ENCODE measurements at places on chromosomes 2 and 18.

- DNase-seq, result no peak
These were observed 254.2 kb downstream of the PDE11A start for GRCh38 chr2:177818412-177818811.

- DNase-seq, result no peak
These were observed 126.3 kb downstream of the TPGS2 start for GRCh38 chr18:36702401-36703013.

DNA sequence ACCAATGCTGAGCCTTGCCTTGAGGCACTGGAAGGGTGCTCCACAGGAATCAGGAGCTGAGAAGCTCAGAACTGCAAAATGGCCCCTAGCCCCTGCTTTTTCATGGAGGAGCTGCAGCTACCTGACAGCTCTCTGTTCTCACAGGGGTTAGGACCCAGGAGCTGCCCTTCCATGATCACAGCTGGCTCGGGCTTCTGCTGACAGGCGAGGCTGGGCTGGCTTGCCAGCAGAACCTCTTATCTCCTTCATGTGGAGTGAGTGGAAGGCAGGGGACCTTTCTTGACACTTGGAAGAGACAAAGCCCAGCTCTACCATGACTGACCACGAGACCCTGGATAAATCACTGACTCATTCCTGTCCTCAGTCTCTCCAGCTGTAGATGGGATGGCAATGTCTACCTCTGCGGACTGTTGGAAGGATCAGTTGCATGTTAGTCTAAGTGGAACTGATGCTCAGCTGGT, 113.4 kb downstream of the CAPN13 start:
- DNase-seq, result no peak

DNA sequence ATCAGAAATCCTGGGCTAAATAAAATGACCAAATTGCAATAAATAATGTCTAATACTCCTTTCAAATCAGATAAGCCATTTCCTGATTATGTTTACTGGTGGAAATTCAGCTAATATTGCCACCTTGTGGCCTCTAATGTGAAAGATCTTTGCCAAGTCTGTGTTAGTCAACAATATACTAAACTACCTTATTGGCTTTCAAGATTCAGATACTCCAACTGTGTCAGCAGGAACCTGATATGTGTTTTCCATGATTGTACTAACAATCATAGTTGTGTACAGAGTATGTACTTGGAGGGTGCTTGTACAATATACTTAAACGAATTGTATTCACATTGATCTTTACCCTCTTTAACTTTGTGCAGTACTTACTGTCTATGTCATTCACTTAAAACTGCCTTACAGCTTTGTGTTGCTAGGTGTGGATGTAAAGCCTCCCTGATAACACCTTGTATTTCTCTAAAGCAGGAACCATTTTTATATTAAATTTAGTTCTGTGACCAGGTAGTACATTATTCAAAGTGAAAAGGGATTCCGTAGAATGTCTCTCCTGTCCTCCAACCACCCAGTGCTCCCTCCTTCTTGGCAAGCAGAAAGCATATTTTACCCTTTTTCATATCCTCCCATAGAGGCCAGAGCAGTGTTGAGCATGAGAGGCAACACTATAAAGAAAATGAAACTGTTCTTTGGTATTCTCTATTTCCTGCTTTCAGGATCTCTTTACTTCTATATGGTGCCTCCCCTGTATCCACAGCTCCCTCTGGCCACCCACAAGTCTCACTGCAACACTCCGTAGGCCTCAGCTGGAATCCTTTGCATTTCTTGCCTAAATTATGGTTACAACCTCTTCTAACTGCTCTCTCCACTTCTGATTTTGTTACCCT, 75.2 kb upstream of the C2orf15 start:
- peak; percentile 82 for DNase-seq

DNA sequence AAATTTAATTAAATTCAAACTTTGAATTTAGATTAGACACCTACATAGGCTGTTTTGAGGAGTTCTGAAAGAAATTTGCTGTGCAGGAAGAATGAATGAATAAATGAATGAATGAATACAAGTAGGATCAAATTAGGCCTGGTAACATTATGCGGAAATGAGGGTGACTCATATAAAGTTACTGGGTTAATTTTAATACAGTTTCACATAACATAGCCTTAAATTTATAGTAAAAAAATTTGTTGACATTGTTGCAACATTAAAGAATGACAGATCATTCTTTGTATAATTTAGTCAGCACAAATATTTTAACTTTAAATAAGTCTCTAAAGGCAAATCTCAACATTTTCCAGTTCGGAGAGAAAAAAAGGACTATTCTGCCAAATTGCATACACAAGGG, 1293.1 kb upstream of the SLC39A10 start:
- DNase-seq, result no peak

GRCh38 chr2:207417301-207417718, 112.5 kb upstream of the CREB1 start:
- DNase-seq, result peak; percentile 71

- peak; percentile 53 for DNase-seq
These were observed 167.8 kb downstream of the PRPF40A start for GRCh38 chr2:152549423-152549822.

DNA sequence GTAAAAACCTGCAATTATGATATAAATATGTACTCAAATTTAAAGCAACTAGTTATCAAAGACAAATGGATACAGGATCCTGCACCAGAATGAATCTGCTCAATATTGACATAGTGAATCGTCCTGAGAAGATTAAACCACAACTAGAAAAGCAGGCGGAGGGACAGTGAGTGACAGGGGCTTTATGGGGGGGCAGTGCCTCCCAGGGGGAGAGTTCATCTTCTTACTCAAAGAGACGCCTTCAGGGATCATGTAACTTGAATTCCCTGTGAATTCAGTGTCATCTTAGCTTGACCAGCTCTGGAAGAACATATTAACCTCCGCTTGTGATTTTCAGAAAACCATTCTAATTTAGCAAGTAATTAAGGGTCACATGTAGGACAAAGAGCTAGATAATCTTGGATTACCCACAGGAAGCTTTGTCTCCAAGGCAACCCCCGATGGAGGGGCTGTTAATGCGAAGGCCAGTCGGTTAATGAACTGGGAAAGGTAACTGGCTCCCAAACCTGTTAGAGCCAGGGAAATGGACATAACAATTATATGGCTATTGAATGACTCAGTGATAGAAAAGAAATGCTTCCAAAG, 17.4 kb upstream of the LMAN1 start:
- no peak for DNase-seq

DNA sequence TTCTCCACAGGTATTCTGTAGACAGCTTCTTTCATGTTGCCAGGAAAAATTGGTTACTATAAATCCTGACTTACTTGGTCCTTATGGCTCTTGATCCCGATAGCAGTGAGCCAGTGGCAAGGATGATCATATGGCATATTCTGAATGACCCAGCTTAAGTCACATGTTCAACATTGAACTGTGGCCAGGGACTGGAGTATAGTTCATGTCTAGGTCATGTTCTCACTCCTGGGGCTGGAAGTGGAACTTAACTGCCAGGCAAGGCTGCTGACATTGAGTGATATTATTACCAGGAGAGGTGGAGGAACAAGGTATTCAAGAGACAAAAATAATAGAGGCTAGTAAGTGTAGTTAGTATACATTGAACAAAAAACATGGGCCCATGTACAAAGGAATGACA, 26.2 kb downstream of the R3HDM1 start:
- DNase-seq, result no peak

DNA sequence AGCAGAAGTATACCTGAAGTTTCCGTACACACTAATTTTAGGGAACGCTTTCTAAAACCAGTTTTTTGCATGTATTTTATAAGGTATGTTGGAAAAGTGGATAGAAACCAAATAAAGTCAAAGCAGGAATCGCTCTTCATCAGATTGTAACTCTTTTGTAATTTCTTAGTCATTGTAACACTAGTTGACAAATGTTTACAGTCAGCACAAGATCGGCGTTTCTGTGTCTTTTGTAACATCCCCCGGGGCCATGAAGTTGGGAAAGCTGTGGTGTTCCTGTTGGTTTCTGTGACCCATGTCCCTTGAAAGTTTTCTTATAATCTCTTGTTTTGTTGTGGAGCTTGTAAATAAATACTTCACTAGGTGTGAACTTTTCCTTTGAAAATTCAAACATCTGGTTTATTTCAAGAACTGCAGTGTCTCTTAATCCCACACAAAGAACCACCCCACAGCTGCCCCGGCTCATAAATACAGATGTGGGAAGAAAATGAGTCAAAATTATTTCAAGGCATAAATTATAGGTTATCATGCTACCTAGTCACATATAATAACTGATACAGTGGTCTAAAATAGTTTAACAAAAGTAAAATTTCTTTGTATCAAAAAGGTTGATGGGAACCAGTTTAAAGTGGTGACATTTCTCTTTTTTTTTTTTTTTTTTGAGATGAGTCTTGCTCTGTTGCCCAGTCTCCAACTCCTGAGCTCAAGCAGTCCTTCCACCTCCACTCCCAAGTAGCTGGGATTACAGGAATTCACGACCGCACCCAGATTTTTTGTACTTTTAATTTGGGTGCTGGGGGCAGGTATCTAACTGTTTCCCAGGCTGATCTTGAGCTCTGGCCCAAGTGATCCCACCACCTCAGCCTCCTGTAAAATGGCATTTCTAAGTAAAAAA, 751 bp upstream of the NMI start:
- DNase-seq, result no peak

DNA sequence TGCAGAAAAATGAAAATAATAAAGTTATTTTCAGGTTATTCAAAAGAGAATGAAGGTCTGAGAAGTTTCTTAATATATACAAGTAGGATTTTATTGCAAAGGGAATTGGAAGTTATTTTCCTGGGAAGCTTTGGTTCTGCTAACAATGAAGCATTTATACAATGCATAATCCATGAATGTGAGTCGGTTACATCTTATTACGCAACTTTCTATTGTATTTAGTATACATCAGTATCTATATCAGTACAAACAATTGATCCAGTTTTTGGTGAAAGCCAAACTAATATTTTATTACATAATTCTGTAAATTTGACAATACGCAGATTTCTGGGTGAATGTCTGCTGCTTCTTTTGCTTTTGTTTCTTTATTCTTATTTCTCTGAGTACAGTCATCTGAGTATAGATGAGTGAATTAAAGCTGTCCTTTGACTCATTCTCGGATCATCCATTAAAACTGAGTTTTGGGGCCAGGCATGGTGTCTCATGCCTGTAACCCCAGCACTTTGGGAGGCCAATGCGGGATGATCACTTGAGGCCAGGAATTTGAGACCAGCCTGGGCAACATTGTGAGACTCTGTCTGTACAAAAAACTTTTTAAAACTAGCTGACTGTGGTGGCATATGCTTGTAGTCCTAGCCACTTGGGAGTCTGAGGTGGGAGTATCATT, 108.5 kb downstream of the SOCS6 start:
- DNase-seq, result no peak

DNA sequence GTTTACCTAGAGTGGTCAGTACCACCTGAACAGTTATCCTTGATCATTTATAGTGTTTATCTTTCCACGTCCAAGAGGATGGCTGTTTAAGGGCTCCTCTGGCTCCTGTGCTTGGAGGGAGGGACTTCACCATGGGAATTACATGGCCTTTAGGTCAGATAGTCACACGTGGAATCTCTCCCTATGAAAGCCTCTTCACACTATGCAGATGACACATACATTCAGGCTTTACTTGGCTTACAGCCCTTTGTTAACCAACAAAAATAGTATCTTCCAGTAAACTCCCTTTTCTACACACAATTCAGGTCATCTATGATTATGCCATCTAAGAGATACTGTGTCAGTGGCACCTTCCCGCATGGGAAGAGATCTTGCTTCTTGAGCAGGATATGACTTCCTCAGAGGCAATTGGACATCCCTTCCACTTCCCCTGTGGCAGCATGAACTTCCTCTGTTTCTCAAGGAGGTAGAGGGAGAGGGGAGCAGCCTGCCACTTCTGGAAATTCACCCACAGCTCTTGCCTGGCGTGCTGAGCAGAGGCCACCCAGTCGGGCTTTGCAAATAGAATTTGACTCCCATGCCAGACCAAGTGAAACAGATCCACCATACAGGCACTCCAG, 53.5 kb downstream of the COLEC12 start:
- DNase-seq, result no peak

DNA sequence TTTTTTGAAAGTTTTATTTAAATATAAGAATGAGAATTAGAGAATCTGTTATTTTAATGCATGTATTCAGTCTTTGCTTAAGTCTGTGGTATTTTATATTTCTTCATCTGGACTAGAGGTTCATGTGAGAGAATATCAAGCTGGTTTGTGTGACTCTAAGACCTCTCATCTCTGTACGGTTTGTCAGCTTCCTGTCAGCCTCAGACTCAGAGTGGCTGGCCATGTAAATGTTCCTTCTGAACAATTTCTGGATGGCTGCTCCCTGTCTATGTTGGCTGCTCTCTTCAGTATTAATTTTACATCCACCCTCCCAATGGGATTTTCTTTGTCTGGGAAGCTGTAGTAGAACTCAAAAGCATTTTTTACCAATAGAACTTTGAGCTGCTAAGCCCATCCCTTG, 225.3 kb upstream of the THUMPD2 start:
- DNase-seq, result peak; percentile 4

DNA sequence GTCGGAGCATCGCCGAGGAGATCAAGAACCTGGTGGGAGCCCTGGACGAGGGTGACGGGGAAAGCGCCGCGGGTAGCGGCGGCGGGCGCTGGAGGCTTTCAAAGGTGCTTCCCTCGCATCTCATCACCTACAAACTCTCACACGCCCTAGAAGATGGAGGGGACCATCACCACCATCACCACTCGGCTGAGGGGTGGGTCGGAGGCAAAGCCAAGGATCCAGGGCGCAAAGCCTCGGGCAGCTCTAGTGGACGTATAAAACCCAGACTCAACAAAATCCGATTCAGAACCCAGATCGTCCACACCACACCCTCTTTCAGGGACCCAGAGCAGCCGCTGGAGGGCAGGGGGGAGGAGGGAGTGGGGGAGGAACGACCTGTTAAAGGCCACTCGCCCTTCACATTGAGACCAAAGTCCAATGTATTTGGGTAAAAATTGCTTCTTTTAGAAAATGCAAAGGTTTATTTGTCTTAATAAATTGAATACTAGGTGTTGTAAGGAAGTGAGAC, 1.5 kb downstream of the SOWAHC start:
- no peak for DNase-seq

GRCh38 chr2:177633910-177634294, 241.3 kb downstream of the AGPS start:
- DNase-seq, result no peak

GRCh38 chr2:86764661-86765309, 25.9 kb downstream of the CD8A start:
- peak; percentile 24 for DNase-seq

- DNase-seq, result peak; percentile 43
These were observed 78.6 kb upstream of the RANBP2 start for GRCh38 chr2:108640731-108641130.

DNA sequence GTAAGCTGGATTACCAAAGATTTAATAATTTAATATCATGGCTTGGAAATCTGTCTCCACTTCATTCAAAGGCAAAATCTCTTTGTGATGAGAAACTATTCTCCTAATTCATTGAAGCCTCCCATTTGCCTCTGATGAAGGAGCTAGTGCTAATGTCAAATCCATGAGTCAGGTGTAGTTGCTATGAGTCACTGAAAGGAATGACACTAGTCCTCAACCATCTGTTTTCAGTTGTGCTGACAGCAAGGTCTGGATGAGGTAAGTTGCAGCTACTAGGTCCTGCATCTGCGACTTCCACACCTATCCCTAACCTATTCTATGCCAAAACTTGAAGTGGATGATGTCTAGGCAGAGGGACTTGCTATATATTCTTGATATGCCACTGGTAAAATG, 324.0 kb upstream of the UBE2E3 start:
- DNase-seq, result peak; percentile 64

All from kidney glomerular epithelial cell (primary cell).